ENCODE measurements at places on chromosomes 5 and 9.

GRCh38 chr9:70297141-70297540, 38.4 kb downstream of the SMC5 start:
- no peak for DNase-seq

DNA sequence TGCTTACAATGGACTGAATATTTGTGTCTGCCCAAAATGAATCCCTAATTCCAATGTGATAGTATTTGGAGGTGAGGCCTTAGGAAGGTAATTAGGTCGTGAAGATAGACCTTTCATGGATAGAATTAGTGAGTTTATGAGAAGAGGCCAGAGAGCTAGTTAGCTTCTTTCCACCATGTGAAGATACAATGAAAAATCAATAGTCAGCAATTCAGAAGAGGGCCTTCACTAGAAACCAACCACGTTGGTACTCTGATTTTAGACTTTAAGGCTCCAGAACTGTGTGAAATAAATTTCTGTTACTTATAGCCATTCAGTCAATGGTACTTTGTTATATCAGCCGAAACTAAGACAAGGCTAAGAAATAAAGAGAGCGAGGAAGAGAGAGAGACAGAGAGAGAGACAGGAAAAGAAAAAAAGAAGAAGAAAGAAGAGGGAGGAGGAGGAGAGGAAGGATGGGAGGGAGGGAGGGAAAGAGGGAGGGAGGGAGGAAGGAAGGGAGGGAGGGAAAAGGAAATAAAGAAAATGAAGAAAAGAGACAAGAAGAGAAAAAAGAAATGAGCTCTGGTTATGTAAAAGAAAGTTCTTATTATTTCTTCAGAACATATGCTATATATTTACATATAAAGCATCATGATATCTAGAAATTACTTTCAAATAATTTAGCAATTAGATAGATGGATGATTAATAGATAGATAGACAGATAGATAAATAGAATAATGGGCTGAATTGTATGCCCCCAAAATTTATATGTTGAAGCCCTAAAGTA, 1725.3 kb downstream of the EFNA5 start:
- DNase-seq, result no peak

DNA sequence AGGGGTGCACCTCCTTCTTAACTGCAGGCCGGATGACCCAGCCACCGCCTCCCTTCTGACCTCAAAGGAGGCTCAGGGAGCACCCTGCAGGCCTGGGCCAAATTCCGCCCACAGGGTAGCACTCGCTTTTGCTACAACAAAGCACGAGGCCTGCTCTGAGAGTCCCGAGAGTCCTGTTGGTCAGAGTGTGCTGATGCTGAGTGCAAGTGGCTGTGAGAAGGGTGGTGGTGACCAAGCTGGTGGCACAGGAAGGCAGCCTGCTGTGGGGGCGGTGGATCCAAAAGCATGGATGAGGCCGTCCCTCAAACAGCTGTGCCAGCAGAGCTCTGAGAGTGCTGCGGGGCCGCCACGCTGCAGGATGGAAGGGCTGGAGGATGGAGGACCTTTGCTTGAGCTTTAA, 101.8 kb downstream of the AK8 start:
- DNase-seq, result no peak

DNA sequence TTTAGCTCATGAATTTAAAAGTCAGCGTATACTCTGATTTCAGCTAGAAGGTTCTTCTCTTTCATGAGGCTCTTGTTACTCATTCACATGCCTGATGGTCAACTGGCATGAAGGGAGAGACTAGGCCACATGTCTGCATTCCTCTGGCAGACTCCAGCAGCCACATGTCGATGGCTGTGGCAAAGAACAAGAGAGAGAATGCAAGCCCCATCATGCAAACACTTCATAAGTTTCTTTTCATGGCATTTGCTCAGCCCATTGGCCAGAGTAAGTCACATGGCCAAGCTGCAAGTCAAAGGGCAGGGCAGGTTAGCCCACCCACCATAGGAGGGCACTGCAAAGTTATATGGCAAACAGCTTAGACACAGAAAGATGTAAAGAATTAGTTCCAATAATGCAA, 5.4 kb downstream of the KCNV2 start:
- no peak for DNase-seq

- no peak for DNase-seq
These were observed 64.6 kb downstream of the SH3TC2 start for GRCh38 chr5:148998174-148998797.

- DNase-seq, result no peak
These were observed 44.2 kb upstream of the TLX3 start for GRCh38 chr5:171264843-171265242.

All from NCI-H2171 (cell line).